ENCODE measurements at places on chromosomes 11 and 22.
A peak's percentile ranks its signal among the peaks of the same experiment; 100 is the strongest.

- DNase-seq = no peak
These were observed 6.1 kb upstream of the B3GAT1 start for GRCh38 chr11:134417871-134418840.

- peak; percentile 20 for DNase-seq
These were observed 433.9 kb downstream of the TBC1D22A start for GRCh38 chr22:47196166-47196849.

DNA sequence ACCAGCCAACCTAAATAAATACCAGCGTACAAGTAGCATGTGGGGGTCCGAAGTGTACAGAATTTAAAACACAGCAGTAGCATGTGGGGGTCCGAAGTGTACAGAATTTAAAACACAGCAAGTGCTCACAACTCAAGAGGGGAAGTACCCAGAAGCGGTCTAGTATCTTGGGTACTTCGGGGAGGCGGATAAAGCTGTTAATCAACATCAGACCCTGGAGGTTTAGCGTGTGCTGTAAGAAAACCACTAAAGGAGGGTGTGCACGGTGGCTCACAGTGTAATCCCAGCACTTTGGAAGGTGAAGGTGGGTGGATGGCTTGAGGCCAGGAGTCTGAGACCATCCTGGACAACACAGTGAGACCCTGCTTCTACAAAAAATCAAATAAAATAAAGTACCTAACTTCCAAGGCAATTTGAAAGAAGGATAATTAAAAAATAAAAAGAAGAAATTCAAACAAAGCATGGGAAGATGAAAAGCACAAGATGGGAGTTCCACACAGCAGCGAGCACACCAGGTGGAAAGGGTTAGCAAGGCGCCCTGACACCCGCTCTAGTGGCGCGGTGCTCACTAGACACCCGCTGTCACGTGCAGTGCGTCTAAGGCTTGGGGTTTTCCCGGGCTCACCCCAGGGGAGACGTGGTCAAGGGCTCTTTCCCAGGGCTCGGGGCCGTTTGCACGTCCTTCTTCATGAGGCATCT is 35.0 kb upstream of the MOB2 start:
- DNase-seq = no peak

DNA sequence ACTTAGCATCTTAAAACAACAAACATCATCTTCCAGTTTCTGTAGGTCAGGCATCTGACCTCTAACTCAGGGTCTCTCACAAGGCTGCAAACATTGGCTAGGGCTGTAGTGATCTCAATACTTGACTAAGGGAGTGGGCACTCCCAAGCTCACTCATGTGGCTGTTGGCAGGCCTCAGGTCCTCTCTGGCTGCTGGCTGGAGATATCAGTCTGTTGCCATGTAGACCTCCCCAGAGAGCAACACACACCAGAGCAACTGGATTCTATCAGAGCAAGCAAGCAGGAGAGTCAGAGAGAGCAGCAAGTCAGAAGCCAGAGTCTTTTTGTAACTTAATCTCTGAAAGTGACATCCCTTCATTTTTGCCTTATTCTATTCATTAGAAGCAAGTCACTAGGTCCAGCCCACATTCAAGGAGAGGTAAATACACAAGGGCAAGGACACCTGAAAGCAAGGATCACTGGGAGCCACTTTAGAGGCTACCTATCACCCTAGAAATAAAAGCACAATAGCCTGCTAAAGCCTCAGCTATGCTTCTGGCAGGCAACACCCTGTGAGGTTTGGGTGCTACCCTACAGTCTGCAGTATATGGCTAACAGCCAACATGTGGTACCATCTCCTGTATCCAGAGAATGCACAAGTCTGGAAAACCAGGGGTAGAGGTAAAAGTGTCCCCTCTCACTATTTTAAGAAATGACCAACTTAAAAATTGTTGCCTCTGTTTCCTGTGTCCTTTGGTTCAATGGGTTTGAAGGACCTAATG is 33.5 kb upstream of the CD44 start:
- DNase-seq = no peak

DNA sequence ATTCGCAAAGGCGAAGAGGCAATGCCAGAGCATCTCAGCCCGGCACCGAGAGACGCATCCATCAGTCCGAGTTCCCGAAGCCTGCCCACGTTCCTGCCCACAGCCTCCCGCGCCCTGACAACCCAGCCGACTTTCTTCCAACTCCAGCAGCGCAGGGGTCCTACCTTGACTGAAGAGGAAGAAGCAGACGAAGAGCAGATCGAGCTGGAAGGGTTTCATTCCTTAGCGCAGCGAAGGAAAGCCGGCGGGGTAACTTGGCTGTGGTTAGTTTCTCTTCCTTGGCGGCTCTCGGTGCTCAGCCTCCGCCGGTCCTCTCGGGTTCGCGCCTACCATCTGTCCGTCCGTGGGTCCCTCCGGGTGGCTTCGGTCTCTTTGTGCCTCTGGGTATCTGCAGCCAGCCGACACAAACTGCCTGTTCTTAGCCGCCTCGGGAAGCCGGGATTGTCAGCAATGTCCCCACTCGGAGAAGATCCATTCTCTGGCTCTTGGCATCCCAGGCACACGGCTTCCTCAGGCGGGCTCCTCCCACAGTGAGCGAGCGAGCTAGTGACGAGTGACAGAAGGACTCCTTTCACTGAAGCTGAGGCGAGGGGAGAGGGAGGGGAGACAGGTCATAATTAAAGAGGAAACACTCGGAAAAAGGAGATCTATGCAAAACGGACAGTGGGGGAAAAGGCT is at the start of gene KIRREL3:
Gene KIRREL3, minus strand, starts transcription at position 480 of the 678 bp plus-strand sequence.
- DNase-seq = no peak

DNA sequence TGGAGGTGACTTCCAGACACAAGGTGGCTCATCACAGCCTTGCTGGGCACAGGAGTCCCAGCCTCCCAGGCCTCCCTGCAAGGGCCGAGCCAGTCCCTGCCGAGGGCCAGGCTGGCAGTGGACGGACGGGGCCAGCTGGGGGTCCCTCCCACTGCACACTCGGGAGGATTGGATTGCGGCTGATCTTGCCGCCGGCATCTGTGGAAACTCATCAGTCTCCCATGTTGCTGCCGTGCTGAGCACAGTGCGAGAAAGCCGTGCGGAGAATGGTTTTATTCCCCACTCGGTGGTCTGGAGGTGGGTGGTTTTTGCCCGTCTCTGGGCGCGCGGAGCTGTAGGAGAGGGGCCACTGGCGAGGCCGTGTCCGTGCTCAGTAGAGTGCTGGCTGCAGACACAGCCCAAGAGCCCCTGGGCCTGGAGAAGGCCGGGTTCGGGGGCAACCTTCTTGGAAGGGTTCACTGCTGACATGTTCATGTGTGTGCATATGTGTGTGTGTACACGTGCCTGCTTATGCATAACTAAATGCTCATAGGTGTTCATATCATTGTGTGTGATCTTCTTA is 1246.4 kb downstream of the BRD1 start:
- no peak for DNase-seq

DNA sequence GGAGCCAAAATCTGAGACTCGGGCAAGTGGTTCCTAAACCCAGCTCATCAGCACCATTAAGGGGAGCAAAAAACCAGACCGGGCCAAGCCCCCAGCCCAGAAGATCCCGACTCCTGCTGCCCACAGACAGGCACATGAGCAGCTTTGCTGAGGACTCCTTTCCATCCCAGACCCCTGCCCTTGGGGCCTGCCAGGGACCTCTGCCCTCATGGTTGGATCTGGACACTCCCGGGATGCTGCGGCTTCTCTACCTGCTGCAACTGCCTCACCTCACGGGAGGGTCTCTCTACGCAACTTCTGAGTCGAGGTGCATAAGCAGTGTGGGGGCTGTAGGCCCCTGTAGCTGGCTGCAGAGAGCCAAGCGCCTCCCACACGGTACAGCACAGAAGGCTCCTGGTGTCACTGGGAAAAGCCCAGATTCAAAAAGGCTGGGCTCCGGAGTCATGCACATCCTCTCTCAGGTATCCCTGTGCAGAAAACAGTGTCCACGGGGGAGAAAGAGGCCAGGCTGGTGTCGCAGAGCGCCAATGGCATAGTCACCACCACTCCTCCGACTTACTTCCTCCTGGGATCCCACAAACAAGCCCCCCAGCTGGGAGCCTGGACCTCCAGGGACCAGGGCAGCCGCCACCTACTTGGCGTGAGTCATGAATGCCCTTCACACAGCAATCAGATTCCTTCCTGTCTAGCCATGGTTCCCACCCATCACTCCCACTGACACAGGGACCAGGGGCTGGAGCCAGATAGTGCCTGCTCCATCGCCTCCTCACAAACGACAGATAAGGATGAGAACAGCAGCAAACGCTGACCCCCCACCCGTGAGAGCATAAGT is 122.1 kb downstream of the BCR start:
- DNase-seq = no peak

DNA sequence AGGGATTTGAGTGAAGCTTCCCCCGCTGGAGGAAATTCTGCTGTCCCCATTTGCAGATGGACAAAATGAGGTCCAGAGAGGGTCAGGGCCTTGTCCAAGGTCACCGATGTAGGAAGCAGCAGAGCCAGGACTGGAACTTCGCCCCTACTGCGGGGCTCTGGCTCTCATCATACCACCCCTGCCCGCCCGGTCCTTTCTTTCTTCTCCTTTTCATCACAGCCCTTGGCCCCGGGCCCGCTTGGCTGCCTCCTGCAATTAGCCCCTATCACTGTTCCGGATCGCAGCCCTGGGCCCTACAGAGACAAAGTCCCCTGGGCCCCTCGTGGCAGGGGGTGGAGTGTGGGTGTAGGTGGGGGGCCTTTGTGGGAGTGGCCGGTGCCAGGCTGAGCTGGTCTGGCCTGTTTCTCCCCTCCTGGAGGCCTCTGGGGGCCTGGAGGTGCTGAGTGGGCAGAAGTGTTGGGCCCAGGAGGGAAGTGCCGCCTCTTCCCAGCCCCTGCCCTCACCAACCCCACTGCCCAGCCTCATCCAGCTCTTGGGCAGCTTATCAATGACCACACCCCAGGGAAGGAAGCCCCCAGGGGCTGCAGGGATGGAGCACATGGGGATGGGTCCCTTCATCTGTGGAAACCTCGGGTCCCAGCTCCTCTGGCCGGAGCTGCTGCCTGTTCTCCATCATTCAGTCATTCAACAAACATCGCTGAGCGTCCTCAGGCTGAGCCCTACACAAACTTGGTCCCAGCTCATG is 3.4 kb downstream of the EMID1 start:
- DNase-seq = no peak

GRCh38 chr11:116833491-116833815 is 3.7 kb downstream of the APOC3 start:
- no peak for DNase-seq

DNA sequence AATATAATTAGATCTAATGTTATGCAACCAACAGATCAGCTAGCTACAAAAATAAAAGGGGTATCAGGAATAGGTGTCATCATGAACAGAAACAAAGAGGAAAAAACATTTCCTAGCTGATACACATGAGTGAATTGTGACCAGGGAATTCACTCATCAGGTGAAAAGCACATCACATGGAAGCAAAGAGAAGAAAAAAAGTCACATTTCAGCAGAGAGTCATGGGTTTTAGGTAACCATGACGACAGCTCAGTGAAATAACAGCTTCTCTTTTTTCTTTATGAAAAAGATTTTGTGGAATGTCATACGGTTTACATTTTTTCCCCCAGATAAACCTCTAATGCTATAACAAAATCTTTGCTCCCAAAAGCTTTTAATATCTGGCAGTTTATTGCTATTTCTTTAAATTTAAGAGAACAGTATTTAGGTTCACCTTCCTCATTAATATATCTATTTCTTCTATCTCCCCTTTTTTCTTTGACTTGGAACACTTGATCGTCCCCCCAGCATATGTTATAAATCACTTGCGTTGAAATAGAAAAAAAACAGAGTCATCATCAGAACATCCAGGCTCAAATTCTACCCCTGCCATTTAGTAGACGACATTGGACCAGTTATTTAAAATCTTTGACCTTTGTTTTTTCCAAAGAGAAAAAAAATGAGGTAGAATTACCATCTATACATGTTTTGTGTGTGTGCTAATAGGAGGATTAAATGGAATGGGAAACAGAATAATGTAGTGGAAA is 5.3 kb downstream of the TYR start:
- no peak for DNase-seq

- no peak for DNase-seq
These were observed 71.3 kb downstream of the TSPAN18 start for GRCh38 chr11:44797886-44798606.

GRCh38 chr11:108216988-108217387 is 5.5 kb downstream of the NPAT start:
- no peak for DNase-seq

- DNase-seq = no peak
These were observed 339.0 kb downstream of the TBC1D22A start for GRCh38 chr22:47101321-47101885.

GRCh38 chr11:91435694-91436395 is 788.8 kb upstream of the FAT3 start:
- DNase-seq = no peak

- no peak for DNase-seq
These were observed 14.5 kb downstream of the HORMAD2 start for GRCh38 chr22:30094804-30095203.

DNA sequence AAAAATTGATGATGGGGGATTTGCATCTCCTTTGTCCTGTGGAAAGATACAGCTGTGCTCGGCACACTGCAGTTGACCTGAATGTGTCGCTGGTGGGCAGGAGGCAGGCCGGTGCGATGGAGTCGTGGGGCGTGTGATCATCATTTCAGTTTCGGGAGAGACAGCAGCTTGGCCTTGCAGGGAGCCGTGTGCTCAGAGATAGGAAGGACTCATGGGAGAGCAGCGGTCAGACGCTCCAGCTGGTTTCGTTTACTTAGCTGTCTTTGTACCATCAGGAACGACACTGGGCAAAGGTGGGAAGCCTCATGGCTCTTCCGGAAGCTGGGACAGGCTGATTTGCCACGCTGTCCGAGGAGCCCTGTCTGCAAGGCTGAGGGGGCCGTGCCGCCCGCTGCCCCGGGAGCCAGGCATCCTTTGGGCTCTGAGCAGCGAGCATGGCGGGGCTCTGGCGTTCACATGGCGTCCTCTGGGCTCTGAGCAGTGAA is 32.7 kb downstream of the GRAMD4 start:
- no peak for DNase-seq

- no peak for DNase-seq
These were observed 71.6 kb upstream of the SLC5A12 start for GRCh38 chr11:26793487-26793886.

All from omental fat pad (tissue), 4 donors.